ENCODE measurements at places on chromosomes 4 and X.
A peak's percentile ranks its signal among the peaks of the same experiment; 100 is the strongest.

DNA sequence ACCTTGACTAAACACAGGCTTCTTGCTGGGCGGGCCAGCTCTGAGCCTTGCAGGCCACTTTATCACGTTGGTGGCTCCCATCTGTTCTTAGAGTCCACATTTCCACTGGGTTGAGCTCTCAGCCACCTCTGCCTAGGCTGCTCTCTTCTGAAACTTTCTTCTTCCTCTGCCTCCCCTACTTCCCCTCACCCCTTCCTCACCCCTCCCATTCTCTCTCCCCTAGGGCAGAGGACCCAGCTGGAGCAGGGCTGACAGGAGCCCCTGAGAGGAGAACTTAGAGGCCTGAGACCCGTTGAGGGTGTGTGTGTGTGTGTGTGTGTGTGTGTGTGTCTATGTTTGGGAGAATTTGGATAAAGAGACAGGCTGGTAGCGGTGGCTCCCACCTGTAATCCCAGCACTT is 19.9 kb upstream of the TMSB4X start:
- DNase-seq = no peak

- DNase-seq = peak; percentile 19
Observed at GRCh38 chr4:24003926-24004325, 114.1 kb upstream of the PPARGC1A start.

GRCh38 chr4:7427831-7428260 is 6.9 kb downstream of the PSAPL1 start:
- no peak for DNase-seq

GRCh38 chr4:86894455-86894854 is 2.2 kb upstream of the C4orf36 start:
- peak; percentile 55 for DNase-seq

DNA sequence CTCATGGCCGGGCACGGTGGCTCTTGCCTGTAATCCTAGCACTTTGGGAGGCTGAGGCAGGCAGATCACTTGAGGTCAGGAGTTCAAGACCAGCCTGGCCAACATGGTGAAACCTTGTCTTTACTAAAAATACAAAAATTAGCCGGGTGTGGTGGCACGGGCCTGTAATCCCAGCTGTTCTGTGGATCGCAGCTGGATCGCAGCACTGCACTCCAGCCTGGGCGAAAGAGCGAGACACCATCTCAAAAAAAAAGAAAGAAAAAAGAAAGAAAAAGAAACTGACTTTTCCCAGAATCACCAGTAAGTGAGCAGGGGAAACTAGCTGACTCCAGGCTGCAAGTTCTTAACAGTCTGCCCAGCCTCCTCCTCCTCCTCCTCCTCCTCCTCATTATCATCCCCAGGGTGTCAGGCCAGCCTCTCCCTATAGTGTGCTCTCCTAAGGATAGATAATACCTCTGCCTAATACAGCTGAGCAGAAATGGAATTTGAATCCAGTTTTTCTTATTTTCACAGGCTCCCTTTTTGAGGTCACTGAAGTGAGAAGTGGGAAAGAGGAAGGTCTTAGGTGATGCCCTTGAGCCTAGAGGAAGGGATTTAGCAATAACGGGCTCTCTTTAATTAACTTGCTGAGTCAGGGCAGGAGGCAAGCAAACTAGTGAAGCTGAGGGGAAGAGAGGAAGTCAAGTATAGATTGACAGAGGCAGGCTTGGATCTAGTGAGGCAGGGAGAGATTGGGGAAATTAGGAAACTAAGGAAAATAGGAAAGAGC is 11.8 kb upstream of the ELF2 start:
- no peak for DNase-seq

- DNase-seq = no peak
Observed at GRCh38 chr4:12137575-12137974, 708.9 kb upstream of the HS3ST1 start.

- peak; percentile 61 for DNase-seq
Observed at GRCh38 chr4:128653527-128654444, 155.7 kb upstream of the JADE1 start.

DNA sequence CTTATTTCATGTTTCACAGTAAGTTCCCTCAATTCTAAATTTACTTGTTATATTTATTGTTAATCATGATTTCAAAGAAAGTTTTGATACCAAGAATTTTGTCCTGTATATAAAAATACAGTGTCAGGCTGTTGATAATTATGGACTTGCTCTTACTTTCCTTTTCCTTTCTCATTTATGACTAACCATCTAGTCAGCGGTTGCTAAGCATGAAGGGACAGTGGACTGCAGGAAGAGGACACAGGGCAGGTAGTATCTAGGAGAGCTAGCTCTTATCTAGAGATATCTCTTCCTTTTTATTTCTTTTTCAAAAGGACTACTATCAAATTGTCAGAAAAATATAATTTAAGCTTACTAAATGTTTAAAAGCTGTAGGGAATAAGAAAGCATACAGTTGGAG is 1.6 kb downstream of the OPRPN start:
- DNase-seq = no peak

- no peak for DNase-seq
Observed at GRCh38 chrX:130741584-130741983, 161.4 kb downstream of the ENOX2 start.

- no peak for DNase-seq
Observed at GRCh38 chr4:10746371-10747171, 62.0 kb upstream of the CLNK start.

GRCh38 chr4:79319975-79320374 is 5.9 kb downstream of the NAA11 start:
- no peak for DNase-seq

DNA sequence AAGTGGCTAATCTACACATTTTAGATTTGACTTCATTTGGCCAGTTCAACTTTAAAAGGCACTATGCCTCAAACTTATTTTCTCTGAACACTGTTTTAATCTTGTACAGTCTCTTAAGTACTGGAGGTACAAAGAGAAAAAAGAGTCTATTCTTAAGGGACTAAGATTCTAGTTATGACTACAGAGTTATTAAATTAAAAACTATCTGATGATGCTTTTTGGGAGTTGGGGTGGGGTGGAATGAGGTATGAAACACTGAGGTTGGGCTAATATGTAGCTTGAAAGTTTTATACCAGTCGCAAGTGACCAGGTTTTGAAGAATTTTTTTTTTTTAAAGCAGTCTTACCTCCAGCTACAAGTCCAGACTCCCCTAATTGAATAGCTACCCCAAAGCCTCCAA is 17.7 kb upstream of the GPR34 start:
- DNase-seq = no peak

DNA sequence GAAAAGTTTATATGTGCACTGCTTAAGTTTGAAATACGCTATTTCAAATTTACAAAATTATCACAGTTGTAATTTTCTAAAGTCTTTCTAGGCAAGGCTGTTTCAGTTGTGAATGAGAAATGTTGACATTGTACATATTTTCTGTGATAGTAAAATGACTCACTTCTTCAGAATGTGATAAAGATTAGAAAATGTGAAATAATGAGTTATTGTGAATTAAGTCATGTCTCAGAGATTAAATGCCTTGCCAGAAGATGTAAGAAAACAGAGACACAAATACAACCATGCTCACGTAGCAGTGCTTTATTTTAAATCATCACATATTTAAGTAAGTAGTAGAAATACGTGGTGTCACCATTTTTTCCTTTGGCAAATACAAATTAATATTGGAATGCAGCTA is 768 bp downstream of the CLCN4 start:
- peak; percentile 58 for DNase-seq

- DNase-seq = peak; percentile 36
Observed at GRCh38 chr4:99945718-99946355, 581 bp downstream of the DNAJB14 start.

All from iris pigment epithelial cell (primary cell).